Astrocyte (in vitro differentiated cells and primary cell): ENCODE measurements at places on chromosomes 2 and 18. TPM values are rescaled to one million over a fixed set of nuclear protein-coding genes. Genes with fewer than 3 reads are reported as not detected.
A peak's percentile ranks its signal among the peaks of the same experiment; 100 is the strongest.

GRCh38 chr2:189221811-189222467 is 42.4 kb upstream of the COL5A2 start:
- DNase-seq = peak; percentile 38

- DNase-seq = no peak
These were observed 472 bp upstream of the PLEKHM3 start for GRCh38 chr2:208025814-208026184.

DNA sequence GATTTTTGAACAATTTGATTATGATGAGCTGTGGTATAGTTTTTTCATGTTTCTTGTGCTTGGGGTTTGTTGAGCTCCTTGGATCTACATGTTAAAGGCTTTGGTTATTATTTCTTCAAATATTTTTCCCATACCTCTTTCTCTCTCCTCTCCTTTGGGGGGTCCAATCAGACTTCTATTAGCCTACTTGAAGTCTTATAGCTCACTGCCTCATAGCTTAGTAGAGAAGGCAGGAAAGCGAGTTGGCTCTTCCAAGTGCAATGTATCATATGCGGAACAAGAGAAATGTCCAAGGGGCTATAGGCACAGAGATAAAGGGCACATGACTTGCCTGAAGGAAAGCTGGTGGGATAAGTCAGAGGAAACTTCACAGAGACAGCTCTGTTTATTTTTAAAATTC is 14.1 kb upstream of the FABP1 start:
- no peak for DNase-seq

Gene PARD6G
- total RNA-seq = 26.9 and 29.6 TPM in 2 replicates

DNA sequence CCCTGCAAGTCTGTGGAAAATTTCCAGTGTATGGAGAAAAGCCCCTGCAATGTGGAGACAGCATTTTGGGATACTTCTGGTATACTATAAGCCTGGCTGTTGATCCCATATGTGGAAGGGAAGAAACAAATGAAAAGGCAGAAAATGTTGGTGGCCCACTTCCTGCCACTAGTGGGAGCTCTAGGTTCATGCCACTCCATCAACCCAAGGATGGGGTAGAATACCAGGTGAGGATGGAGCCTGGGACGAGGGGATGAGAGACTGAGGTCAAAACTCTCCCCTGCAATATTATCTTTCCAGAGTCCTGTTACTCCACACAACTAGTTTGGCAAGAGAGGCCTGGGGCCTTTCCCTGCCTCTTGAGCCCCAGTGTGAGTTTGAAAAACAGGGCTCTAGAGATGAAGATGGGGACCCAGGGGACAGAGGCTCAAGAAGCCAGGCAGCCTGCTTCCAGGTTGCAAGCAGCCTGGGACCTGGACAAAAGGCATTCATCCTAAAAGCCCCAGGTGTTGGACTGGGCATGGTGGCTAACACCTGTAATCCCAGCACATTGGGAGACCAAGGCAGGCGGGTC is 31.9 kb downstream of the BMP10 start:
- DNase-seq = no peak

- no peak for DNase-seq
These were observed 26.1 kb downstream of the PID1 start for GRCh38 chr2:229244975-229245374.

- no peak for DNase-seq
These were observed 44.2 kb upstream of the AQP4 start for GRCh38 chr18:26909599-26910290.

GRCh38 chr2:180367815-180368214 is 360.7 kb upstream of the CWC22 start:
- DNase-seq = peak; percentile 47

DNA sequence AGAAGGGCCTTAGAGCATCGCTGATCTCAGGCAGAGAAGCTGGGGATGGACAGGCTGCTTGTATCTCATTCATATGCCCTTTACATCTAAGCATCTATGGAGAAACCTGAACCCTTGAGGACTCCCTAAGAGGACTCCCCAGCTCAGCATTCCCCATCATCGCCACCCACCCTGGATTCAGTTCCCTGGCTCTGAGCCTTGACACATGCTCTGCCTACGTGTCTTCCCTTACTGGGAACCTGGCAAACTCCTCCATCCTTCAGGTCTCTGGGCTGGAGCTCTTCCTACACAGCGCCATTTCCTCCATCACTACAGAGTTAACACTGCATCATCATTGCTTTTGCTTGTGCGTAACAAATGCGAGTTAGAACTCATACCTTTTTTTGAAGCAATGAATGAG is 31.2 kb upstream of the OTOF start:
- no peak for DNase-seq

Gene CYTIP
- total RNA-seq = 0.12 and 0.16 TPM in 2 replicates

DNA sequence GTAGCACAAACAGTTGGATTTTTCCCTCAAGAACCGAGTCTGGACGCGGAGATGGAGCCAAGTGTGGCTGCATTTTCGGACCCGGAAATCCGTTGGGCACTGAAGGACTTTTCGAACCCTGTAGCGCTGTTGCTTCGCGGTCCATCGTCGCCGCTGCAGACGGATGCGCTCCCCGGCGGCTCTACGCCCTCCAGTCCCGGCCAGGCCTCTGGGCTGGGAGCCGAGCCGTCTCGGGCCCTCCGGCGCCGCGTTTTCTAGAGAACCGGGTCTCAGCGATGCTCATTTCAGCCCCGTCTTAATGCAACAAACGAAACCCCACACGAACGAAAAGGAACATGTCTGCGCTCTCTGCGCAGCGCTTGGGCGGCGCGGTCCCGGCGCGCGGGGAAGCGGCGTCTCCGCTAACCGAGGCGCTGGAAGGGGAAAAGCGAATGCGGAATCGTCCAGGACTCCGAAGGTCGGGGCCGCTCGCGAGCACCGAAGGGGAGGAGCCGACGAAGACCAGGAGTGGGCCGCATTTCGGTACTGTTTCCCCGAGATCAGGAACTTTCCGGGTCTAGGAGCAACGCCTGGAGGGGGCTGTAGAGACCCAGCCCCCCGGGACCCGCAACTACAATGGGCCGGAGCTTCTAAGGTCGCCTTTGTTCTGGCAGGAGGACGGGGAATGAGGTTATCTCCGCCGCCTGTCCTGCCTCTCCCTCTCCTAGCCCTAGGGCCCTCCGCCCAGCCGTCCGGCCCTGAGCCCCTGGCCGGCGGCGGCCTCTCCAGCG is 3.2 kb downstream of the EMX1 start:
- peak; percentile 23 for DNase-seq

- peak; percentile 31 for DNase-seq
These were observed 8.4 kb upstream of the LIMS2 start for GRCh38 chr2:127683757-127684156.

Gene GALNT14
- total RNA-seq = 2.1 and 2.9 TPM in 2 replicates

DNA sequence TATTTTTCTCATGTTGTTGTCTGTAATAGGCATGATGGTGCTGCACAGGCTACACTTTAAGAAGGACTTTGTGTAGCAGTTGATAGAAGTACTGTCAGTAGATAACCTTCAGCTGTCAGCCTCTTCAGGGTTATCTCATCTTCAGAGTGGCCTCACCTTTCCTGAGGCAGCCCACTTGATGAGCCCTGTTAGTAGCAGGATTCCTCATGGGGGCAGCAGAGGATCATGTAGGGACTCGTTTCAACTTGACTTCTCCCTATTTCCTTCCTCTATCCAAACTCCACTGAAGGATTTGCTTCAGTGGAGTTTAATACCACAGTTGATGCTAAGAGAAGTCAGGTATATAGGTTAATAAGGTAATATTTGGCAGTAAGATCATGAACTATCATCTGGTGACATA is 530.3 kb upstream of the FSIP2 start:
- DNase-seq = peak; percentile 18

- no peak for DNase-seq
These were observed 184.3 kb downstream of the UBE2E3 start for GRCh38 chr2:181164699-181165098.

DNA sequence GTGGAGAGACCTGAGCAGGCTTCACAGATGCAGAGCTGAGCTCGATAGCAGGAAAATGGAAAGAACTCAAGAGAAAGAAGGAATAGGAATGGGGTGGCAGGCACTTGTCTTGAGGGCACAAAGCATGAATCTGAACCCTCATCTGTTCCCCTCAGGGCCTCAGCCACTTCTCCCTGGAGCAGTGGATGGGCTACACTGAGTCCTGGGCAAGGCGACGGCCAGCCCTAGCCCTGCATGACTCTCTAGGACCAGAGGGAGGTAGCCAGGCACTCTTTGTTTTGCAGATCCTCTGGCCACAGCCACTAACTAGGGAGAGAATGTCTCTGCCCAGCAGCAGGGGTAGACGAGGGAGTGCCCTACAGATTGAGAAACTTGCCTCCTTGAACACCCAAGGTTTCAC is 3.4 kb upstream of the TEX51 start:
- DNase-seq = no peak

GRCh38 chr2:163479599-163479998 is 256.2 kb downstream of the FIGN start:
- no peak for DNase-seq

- no peak for DNase-seq
These were observed 58.8 kb upstream of the FIGN start for GRCh38 chr2:163794635-163795034.

Gene SIGLEC15
- 0.19 and 0.27 TPM in 2 replicates for total RNA-seq

DNA sequence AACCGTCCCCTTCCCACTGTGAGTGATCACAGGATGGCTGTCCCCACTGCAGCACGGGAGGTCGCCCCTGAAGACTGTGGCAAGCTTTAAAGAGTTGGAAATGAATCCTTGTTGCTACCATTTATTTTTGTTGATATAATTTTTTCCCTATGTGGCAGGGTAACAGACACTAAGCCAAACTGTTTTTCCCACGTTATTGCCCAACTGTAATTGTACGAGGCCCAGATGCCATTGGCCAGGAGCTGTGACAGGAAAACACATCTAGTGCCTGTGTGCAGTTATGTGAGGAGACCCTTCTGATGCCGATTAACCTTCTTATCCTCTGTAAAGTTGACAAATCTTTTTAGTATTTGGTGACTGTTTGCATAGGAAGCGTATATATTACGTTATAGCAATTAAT is 44.2 kb downstream of the MRPS9 start:
- no peak for DNase-seq

- no peak for DNase-seq
These were observed 66.9 kb upstream of the MCFD2 start for GRCh38 chr2:46982351-46983064.

DNA sequence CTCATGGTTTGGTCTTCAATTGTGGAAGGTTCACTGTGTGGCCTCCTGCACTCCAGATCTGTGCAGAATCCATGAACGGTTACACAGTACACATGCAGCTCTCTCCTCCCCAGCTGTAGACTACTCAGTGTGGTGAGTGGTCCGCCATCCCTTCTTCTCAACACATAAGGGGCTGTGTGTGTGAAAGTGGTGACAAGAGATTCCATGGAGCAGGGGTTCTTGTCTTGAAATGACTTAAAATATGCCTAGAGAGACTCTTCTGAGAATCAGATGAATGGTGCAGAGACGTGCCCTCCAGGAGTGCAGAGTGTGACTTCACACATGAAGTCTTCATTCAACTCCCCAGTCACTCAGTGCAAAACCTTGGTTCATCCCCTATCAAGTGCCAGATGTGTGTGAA is 151.0 kb upstream of the COPS8 start:
- DNase-seq = no peak

DNA sequence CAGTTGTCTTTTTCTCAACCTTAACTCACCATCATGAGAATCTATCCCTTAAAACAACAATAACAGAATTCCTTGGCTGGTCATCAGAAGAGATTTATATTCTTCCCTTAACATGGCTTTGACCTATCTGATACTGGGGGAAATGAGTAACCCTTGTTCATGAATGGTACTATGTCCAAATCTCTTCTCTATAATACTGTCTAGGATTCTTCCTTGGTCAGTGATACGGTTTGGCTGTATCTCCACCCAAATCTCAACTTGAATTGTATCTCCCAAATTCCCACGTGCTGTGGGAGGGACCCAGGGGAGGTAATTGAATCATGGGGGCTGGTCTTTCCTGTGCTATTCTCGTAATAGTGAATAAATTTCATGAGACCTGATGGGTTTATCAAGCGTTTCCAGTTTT is 282.0 kb upstream of the SIX2 start:
- no peak for DNase-seq

- DNase-seq = no peak
These were observed 238.5 kb downstream of the DYSF start for GRCh38 chr2:71691747-71692441.
